Stimulated activated CD4-positive, alpha-beta T cell treated with anti-CD3 and anti-CD28 coated beads, Interleukin-4, amount 100 ng/mL, for 1 hour (primary cell): ENCODE measurements at places on chromosomes 11 and 22.

DNA sequence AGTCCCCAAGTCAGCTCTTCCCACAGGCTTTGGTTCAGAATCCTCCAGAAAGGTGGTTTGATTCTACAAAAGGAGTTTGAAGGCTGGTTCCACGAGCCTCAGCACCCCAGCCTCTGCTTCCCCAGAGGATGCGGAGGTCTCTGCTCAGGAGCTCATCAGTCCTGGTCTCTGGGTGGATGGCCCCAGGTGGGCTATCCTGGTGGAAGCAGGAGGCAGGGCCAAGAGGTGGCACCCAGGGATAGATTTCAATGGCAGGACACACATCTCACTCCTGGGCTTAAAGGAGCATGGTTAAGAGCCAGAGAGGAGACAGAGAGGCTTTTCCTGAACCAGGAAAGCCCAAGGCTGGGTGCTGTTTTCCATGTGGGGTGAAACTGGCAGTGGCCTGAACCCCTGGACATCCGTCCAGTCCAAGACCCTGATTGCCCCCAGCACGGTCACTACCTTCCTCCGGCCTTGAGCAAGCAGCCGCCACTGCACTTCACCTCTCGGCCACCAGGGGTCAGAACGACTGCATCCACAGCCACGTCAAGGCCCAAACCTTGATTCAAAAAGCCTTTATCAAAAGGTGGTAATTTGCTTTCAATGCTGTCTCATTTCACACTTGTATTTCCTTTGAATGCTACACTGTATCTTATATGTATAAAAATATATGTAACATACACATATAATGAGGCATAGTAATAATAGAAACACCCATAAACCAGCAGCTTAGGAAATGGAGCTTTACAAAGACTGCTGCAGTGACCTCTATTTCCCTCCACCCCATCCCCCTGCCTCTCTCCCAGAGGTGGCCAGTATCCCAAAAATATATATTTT lies 19.3 kb upstream of the FXYD2 start:
- peak; percentile 85 for DNase-seq

GRCh38 chr11:101442171-101442570 lies 141.6 kb downstream of the TRPC6 start:
- DNase-seq = no peak

GRCh38 chr22:30675436-30675835 lies 7.8 kb upstream of the DUSP18 start:
- no peak for DNase-seq

- DNase-seq = no peak
Measured at GRCh38 chr11:72370201-72370600, 64.1 kb downstream of the CLPB start.

DNA sequence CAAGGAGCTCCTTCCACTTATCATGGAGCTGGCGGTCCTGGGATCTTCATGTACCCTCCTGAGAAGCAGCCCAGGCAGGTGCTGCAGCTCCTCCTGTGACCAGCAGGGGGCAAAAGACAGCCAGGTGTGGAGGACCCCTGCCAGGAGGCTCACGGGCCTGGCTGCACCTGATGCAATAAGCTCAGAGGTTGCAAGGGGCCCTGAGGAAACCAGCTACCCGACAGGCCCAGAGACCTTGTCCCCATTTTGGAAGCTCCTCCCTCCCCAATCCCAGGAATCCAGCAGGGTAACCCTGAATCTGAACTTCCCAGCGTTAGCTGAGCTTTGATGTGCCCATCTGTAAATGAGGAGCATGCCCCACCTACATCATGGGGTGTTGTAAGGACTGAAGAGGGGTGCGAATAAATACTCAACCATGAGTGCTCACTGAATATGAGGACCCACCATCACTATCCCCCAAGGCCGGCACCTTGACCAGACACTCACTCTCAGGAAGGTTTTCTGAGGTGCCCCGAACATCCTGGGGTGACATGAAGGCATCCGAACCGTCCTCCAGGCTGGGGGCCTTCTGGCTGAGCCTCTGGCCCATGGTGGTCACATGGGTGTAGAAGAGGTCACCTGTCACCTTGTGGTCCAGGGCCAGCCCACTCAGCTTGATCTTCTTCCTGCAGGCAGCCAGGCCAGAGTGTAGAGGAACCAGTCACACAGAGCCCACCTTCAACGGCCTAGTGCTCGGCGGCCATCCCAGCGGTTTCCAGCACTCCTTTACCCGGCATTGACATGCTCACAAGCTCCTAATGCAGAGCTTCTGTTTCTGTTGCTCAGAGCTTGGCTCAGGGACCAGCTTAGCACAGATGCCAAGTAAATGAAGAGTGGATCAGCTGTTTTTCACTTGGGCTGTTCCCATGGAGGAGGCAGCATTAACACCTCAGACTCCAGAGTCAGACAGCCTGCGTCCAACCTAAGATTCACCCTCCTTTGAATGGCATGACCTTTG lies 21.7 kb downstream of the SLC43A1 start:
- peak; percentile 78 for DNase-seq

DNA sequence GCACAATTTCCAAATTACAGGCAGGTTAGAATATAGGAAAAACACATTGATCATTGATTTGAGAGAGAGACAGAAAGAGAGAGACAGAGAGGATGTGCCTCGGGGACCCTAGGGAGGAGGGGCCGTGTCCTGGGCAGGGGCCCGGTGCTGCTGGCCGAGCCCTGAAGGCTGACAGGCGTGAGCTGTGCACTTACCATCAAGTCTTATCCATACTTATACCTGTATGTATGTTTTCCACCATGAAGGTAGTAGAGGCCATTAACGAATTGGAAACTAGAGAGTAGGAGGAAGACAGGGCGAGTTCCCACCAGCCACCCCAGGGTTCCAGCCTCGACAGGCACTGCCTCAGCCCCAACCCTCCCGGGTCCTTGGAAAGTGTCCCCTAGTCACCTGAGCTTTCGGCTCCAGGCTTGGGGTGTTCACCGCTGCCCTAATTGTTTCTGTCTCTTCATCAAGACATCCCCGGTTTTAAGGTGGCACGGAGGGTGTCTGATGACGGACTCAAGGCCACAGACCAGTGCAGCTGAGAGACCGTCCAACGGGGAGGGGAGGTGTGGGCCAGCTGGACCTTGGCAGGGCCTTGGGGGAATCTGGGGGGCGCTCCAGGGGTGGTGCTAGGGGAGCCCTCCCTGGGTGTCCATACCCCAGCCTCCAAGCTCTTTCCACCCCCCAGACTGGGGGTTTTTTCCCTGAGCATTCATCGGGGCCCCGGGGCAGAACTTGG lies 431.3 kb downstream of the TBC1D22A start:
- DNase-seq = no peak

DNA sequence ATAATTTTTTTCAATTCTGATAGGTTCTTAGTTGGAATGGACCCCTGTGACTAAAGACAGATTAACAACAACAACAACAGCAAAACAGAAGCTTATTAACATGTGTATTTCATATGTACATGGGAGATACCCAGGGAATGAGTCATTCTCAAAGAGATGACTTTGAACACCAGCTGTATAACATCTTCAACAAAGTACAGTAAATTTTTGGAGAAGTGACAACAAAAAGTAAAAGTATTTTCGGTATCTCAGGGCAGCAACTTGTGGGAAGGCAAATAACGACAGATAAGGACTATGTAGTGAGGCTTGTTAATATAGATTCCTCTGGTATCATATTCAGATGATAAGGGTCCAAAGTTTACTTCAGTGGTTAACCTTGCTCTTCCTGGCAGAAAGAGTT lies 573.4 kb upstream of the RAG2 start:
- no peak for DNase-seq

DNA sequence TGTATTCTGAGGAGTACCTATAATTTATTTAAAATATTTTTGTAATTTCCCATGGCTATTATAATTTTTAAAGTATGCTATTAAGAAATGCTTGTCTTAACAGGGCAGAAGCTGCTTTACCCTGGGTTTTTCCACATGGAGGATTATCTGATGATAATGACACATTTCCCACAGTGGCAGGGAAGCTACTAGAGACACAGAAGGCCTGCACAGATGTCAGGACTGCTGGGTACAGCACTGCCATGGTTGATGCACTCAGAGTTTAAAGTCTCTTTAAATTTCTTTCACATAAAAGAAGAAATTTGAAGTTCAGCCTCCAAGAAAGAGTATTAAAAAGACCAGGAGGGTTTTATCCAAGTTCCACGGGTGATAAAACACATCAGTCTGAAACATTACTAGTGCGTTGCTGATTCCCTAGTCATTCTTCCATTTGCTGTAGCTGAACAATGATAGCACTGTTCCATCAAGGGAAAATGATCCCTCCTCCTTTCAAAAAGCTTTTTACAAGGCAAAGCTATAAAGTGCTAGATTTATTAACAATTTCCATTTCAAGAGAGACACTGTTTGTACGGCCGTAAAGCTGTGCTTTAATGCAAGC lies 363.0 kb downstream of the CNTN5 start:
- no peak for DNase-seq

- peak; percentile 65 for DNase-seq
Measured at GRCh38 chr22:24175160-24175808, 6.0 kb upstream of the SUSD2 start.

DNA sequence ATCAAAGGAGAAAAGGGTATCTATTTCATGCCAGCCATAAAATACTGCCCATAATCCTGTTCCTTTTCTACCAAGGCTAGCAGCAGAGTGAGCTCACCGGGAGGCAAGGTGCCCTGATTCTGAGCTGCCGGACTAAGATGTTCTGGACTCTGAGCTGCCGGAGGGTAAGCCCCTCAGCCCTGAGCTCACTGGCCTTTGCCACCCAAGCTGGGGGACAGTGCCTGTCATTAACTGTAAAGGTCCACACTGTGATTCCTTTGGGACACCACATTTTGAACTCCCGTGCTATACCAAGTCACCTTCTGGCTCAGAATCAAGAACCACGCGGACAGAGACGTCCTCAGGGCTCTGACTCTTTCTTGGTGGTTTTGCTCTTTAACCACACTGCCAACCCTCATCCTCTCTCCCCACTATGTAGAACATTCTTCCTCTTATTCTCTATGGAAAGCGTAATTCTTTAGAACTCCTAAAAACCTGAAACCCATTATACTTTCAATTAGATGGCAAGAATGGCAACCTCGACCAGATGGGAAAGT lies 88.4 kb upstream of the BID start:
- no peak for DNase-seq

DNA sequence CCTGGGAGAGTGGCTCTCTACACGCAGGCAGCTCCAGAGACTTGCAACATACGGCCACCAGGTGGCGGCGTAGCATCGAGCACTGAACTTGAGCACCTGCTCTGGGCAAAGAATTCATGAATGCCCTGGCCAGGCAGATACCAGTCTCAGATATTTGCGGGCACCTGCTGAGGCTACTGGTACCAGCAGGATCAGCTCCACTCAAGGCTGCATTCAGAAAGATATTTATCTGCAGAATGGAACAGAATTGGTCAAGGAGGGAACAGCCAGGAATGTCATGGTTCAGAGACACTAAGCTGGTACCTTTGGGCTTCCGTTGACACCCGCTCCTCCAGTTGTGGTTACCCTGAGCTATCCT lies 10.8 kb upstream of the CCDC86 start:
- DNase-seq = peak; percentile 82

- no peak for DNase-seq
Measured at GRCh38 chr22:23152238-23153114, 7.2 kb downstream of the RAB36 start.

- no peak for DNase-seq
Measured at GRCh38 chr11:128568166-128568778, 19.1 kb downstream of the ETS1 start.

DNA sequence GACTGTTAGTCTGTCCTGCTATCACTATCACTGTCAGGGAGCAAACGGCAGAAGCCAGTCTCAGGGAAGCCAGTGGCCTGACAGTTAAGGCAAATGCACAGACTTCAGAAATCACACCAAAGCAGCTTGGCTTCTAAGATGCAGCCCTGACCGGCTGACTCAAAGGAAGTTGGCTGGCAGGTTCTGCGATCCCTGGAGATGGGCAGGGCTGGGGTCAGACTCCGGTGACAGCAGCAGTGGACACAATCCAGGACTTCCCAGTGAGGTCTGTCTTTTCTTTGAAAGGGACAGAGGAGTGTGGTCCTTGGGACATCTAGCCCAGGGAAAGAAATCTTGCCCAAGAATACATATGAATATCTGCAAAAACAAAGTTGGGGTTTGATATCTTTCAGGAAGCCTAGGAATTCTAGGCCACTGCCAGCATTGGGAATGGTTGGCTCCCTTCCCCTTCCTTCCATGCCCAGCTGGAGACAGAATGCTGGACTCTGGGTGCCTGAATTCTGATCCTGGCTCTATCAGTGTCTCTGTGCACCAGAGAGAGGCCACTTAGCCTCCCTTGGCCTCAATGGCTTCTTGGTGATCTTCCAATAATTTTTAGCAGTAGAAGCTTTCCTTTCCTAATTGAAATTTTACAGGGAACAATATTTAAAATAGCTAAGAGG lies 108.9 kb downstream of the KIRREL3 start:
- DNase-seq = no peak

- no peak for DNase-seq
Measured at GRCh38 chr11:35087648-35088047, 51.3 kb upstream of the CD44 start.

DNA sequence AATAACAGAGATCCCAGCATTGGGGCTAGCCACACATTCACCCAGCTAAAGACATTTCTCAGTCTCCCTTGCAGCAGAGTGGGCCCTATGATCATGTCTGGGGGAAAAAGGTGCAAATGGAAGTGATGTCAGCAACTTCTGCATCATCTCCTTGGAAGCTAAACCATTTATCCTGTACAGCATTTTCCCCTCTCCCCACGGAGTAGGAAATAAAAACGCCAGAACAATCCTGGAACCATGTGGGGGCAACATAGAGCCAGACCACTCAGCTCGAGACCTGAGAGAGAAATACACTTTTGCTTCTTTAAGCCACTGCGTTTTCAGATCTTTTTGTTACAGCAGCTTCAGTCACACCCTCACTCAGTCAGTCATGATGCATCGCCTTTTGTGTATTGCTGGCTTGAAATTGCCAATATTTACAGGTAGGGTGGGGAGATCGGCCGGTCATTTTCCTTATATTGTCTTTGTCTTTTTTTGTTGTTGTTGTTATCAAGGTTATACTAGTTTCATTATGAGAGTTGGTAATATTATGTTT lies 9.1 kb upstream of the RAC2 start:
- no peak for DNase-seq

GRCh38 chr22:30381264-30381663 lies 5.9 kb downstream of the RNF215 start:
- no peak for DNase-seq

GRCh38 chr11:96567176-96567575 lies 177.4 kb downstream of the JRKL start:
- no peak for DNase-seq
